Diencephalon (tissue), 1 donor: ENCODE measurements at places on chromosomes 4 and X. TPM values are rescaled to one million over a fixed set of nuclear protein-coding genes. Genes with fewer than 3 reads are reported as not detected.

The CTAG2 gene
- total RNA-seq, result not detected

The GRID2 gene
- total RNA-seq, result 56.5 TPM

The SPACA5 gene
- total RNA-seq, result not detected

The VGLL1 gene
- total RNA-seq, result not detected

The SORCS2 gene
- total RNA-seq, result 20.3 TPM

The ANK2 gene
- 684 TPM for total RNA-seq
